ENCODE measurements at places on chromosomes 4 and X.
A peak's percentile ranks its signal among the peaks of the same experiment; 100 is the strongest.

GRCh38 chr4:109921384-109921808 is 8.7 kb downstream of the EGF start:
- DNase-seq, result peak; percentile 60

DNA sequence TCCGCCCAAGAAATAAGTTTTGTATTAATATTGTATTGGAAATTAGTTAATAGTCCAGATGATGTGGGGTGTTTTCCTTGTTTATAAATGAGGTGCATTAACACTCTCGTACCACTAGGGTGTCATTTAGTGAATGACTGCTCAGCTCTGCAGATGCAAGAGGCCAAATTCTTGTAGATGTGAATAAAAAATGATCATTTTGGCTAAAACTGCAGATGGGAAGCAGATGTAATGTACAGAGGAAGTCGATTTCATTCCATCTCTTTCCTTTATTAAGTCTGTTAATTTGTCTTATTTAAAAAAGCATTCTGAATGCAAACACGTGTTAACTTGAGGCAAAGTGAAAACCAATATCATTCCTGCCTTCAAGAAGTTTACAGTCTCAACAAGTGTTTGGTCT is 108.1 kb downstream of the DHX15 start:
- no peak for DNase-seq

DNA sequence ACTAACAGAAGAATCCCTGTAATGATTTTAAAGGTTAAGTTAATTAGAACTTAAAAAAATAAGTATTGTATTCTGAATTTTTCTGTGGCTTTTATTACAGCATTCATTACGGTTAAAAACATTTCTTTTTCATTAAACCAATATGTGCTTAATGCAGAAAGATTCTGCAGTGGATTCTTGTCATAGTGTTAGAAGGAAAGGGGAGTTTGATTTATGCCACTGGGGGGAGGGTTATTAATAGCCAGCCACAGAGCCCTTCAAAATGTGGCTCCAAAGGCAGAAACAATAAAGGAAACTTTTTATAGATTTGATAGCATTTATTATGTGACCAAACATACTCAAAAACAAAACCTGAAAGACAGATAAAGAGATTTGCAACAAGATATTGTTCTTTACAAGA is 9.1 kb downstream of the SMAD1 start:
- no peak for DNase-seq

DNA sequence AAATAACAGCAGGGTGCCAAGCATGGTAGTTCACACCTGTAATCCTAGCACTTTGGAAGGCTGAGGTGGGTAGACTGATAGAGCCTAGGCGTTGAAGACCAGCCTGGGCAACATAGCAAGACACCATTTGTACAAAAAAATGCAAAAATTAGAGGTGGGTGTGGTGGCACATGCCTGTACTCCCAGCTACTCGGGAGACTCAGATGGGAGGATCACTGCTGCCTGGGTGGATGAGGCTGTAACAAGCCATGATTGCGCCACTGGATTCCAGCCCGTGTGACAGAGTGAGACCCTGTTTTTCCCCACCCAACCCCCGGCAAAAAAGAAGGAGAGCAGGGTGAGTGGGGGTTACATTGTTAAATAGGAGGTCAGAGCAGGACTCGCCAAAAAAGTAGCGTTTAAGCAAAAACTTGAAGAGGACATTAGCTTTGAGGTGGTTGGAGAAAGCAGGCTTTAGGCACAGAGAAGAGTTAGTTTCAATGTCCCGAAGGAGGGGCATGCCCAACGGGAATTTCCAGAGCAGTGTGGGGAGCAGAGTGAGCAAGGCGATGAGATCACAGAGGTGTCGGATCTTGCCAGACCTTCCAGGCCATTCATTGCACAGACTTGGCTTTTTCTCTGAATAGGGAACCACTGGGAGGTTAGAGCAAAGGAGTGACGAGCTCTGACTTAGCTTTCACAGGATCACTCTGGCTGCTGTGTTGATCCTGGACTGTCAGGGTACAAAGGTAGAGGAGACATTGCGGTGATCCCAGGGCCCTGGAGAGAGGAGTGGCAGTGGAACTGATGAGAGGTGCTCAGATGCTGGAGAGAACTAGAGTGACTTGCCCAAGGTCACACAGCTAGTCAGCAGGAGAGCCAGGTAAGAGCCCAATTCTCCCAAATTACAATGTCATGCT is 70.6 kb downstream of the TRAPPC11 start:
- no peak for DNase-seq

DNA sequence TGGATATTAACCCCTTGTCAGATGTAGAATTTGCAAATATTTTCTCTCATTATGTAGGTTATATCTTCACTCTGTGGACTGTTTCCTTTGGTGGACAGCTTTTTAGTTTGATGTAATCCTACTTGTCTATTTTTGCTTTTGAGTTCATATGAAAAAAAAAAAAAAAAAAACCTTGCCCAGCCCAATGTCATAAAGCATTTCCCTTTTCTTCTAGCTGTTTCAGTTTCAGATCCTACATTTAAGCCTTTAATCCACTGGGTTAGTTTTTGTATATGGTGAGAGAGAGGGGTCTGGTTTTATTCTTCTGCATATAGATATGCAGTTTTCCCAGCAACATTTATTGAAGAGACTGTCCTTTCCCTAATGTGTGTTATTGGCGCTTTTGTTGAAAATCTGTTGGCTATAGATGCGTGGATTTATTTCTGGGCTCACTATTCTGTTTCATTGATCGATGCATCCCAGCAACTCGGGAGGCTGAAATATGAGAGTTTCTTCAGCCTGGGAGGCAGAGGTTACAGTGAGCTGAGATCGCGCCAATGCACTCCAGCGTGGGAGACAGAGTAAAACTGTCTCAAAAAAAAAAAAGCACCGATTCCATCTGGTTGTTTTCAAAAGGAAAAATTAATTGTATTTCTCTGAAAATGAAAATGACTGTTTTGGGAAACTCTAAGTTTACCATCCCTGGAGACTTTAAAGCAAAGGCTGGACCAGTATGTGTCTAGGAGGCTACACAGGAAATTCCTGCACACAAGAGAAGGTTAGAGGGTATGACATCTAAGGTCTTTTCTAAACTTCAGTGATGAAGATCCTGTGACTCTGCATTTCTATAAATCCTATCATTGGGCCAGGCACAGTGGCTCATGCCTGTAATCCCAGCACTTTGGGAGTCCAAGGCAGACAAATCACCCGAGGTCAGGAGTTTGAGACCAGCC is 35.6 kb downstream of the STEEP1 start:
- no peak for DNase-seq

DNA sequence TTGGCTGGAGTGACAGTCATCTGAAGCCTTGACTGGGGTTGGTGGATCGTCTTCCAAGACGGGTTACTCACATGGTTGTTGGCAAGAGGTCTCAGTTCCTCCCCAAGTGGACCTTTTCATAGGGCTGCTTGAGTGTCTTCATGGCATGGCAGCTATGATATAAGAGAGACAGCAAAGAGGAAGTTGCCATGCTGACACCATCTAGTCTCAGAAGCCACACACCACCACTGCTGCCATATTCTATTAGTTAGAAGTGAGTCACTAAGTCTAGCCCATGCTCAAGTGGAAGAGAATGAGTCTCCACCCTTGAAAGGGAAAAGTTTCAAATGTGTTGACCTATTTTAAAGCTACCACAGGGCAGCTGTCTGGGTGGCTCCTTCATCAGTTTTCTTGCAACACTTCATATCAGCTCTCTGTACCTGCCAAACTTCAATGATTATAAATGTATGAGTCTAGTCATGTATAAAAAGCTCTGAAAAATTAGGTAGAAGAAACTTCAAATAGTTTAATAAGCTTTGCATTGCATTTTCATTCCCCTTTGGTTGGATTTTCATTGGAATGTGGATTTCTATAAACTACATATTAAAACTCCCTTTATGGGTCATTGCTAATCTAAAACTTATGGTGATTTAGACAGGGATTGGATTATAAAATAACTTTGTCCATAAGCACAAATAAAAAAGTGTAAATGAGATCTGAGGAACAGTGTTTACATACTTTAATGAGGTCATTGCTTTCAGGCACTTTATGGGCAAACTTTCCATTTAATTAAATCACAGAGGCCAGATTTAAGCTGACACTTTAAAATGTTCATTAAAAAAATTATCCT is 68.0 kb upstream of the ATXN3L start:
- DNase-seq, result no peak

DNA sequence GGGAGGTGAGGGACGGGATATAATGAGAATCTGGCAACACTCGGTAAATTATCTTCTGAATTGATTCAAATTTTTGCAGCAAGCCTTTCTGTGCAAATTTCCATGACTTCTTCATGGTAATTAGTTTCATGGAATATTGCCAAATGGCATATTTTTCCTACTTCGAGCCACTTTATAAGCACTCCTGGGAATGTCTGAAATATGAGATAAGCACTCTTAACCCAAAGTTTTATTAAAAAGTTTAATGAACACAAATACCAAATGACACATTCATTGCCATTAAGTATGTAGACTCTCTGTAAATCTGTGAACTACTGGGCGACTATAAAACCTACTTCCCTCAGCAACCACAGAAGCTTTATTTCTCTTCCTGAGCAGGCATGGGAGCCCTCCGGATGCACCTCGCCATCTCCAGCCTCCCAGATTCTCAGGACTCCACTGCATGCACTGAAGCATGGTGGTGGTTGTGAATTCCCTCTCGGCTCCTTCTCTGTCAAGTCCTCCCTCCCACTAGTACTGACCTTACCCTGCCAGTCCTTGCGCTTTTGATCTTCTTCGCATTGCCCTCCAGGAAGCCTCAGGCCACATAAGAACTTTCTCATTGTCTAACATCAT is 154.4 kb upstream of the RPL34 start:
- DNase-seq, result no peak

GRCh38 chr4:83012200-83012686 is 1.6 kb upstream of the LIN54 start:
- DNase-seq, result no peak

DNA sequence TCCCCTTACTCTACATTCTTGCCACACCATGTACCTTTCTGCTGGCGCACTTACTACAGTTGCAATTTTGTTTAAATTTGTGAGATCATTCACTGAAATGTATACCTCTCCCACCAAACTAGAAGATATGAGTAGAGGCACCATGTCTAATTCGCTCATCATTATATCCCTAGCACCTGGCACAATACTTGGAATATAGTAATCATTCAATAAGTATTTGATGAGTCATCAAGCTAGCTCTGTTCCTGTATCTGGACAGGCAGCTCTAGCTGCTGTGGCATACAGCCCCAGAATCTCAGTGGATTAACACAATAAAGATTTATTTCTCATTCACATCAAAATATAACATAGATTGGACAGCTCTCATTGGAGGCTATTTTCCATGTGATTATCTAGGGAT is 245.9 kb downstream of the IDS start:
- DNase-seq, result no peak

- DNase-seq, result no peak
Observed at GRCh38 chr4:14787894-14788293, 214.4 kb upstream of the CPEB2 start.

DNA sequence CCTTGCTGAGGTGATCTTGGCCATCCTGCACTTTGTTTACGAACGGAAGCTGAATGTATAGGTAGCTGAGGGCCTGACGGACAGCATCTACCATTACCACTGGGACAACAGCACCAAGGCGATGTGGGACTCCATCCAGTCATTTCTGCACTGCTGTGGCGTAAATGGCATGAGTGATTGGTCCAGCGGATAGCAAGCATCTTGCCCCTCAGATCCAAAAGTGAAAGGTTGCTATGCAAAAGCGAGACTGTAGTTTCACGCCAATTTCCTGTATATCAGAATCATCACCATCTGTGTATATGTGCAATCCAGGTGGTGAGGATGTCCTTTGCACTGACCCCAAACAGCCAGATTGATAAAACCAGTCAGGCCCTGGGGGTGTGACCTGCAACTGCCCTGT is 4.2 kb upstream of the PYURF start:
- no peak for DNase-seq

DNA sequence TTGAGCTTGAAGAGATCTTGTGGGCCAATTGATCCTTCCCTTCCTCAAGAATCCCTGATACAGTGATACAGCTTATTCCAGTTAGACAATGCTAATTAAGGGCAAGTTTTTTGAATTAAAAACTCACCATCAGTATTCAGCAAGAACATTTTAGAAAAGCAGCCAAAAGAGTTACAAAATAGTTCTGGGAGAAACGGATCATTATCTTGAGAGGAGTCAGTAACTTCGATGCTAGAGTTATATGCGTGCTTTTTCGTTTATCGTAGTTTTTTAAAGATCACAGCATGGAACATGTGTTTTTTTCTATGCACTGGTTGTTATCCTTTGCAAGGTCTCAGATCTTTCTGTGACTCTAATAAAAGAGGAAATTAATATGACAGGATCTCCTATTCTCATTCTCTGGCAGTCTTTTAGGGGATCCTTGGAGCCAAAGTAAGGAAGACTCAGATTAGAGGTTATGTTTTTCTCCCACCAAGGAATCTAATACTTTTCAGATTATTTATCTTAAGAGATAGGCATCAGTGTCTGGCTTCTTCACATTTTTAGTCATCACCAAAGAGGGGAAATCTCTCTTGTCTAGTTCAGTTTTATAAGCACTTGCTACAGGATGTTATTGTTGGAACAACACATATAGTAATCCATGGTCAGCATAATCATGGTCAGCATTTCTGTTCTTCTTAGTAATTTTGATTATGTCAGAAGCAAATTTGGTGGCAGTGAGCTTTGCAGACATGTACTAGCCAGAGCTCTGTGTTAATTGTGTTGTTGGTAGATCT is 109.7 kb downstream of the PDLIM5 start:
- no peak for DNase-seq

GRCh38 chrX:16839852-16840460 is 30.2 kb downstream of the RBBP7 start:
- no peak for DNase-seq

DNA sequence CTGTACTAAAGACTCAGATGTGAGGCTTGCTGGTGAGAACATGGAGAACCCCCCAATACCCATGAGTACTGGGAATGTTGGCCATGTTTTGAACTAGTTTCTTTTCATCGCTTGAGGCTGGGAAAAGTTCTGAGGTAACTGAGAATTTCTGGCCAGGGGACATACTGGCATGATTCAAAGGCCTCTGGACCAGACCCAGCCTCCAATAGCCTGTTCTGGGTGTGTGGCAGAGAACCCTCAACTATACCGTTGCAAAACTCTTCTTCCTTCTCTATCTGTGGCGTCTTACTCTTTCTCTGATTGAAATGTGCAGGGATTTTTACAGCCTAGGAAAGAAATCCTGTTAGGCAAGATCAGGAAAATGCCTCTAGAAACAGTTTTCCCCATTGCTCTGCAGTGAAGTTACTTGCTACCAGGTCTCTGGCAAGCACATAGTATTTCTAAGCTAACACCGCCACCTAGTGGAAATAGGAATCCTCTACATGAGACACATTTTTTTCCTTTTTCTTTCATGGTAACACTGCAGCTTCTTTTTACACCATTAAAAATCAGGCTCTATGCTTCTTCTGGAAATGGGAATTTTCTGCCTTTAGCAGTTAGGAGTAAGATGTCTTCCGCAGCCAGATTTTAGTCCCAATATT is 170.7 kb upstream of the ZCCHC13 start:
- DNase-seq, result no peak

DNA sequence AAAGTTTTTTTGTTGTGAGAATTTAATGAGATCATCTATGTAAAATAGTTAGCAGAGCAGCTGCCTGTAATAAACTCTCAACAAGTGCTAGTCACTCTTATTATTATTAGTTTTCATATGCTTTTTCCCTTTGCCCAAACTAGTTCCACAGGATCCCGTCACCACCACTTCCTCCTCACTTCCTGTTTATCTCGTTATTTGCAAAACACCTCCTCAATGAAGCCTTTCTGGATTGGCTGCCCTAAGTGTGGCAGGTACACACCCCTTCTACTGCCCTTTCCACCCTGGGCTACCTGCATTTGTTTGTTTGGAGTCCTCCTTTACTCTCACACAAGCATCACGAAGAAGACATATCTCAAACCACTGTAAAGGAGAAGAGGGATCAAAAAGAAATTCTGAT is 54.4 kb upstream of the KLF3 start:
- no peak for DNase-seq

All from ecto neural progenitor cell (in vitro differentiated cells).